ENCODE measurements at places on chromosomes 1 and 21. TPM values are rescaled to one million over a fixed set of nuclear protein-coding genes. Genes with fewer than 3 reads are reported as not detected.
A peak's percentile ranks its signal among the peaks of the same experiment; 100 is the strongest.

DNA sequence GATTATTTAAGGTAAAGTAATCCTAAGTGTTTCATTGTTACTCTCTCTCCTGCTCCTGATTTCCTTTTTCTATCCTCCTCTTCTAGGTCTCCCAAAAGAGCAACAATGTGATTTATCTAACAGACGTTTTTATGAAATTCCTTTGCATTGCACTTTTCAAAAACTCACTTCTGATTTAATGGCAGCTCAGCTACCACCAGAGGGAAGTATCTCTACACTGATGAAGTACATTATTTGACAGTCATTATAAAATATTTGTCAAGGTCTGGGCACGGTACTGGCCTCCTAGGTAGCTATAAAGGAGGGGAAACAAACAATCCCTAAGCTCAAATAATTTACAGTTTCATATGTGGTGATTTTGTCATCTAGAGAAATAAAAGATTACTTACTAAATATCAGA, 15.6 kb downstream of the TMPRSS15 start:
- DNase-seq = no peak

DNA sequence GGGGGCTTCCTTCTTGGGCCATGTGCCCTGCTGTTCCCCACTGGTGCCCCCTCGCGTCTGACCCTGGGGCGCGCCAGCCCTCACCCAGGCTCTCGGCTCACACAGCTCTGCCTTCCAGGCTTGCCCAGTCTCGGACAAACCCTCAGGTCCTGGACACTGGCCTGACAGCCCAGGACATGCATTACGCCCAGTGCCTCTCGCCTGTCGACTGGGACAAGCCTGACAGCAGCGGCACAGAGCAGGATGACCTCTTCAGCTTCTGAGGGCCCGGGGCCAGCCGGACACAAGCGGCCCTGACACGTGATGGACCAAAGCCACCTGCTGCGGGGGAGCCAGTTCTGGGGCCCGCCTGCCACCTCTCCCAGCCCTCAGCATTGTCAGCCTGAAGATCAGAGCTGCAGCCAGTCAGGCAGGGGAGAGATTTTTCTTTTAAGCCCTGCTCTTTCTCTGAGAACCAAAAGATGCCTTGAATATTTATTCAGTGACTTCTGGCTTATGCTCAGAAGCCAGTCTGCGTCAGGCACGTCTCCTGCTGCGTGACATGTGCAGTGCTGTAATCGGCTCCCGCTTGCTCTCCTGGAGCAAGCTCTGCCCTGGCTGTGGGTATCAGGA, 23.4 kb downstream of the LDLRAP1 start:
- DNase-seq = no peak

- no peak for DNase-seq
Observed at GRCh38 chr1:235018720-235019444, 109.8 kb downstream of the TOMM20 start.

GRCh38 chr1:226558036-226558650, 9.6 kb downstream of the STUM start:
- DNase-seq = no peak

GRCh38 chr1:30126848-30127247, 596.5 kb downstream of the MATN1 start:
- no peak for DNase-seq

Gene ANGPTL1
- 0.72 TPM for total RNA-seq

Gene SMIM1
- 12.1 TPM for total RNA-seq

DNA sequence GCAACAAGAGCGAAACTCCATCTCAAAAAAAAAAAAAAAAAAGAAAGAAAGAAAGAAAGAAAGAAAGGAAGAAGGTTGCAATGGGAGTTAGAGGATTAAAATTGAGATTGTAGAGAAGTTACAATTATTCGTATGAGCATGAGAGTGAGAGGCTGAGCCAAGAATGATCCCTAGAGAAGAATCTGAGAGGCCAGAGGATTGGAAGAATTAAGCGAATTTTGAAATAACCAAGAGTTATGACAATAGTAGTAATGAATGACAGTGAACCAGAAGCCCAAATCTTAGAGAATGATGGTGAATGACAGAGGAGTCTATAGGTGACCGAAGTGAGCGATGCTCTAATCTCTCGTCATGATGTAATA, 369 bp upstream of the ZYG11B start:
- no peak for DNase-seq

DNA sequence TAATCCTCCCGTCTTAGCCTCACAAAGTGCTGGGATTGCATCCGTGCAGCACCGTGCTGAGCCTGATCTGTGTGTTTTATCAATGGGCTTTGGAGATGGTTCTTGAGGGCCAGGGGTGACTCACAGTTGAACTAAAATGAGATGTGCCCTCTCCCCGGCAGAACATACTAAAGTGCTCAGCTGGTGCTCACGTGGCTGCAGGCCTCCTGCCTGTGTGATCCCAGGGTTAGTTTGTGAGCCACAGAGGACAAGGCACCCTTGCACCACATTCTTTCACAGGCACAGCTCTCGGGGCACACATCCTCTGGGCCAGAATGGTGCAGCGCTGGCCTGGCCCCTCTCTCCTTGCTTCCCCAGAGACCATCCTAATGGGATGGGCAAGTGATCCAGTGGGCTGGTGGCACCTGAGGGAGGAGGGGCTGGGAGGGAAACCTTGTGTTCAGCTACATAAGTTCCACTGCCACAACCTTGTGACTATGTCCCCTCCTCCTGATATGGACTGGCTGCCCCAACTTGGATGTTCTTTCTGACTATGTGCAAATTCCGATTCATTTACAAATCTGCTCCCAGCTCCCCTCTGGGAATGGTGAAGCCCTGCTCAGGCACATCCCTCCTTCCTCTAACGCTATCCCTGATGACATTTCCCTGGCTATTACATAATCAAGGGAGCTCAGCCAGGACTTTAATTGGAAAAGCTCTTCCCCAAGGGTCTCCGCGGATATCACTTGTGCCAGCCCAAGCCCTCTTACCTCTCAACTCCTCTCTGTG, 197.0 kb upstream of the EDN2 start:
- DNase-seq = no peak

DNA sequence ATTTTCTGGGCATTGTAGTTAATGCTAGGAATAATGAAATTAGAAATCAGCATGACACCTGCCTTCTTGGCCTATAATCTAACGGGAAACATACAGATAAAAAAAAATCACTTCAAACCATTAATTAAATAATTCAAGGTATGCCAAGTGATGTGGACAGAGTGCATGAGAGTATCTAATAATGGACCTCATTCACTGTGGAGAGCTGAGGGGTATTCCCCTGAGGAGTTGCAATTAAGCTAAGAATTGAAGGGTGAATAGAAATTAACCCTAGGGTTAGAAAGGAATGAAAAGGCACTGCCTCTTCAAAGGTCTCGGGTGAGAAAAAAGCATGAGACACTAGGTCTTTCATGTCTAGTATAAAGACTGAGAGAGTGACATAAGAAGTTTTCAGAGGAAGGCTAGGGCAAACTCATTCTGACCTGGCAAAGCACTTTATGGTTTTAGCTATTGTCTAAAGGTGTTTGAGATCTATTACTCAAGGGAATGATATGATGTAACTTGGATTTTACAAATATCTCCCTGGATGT, 466.1 kb downstream of the KCNT2 start:
- no peak for DNase-seq

DNA sequence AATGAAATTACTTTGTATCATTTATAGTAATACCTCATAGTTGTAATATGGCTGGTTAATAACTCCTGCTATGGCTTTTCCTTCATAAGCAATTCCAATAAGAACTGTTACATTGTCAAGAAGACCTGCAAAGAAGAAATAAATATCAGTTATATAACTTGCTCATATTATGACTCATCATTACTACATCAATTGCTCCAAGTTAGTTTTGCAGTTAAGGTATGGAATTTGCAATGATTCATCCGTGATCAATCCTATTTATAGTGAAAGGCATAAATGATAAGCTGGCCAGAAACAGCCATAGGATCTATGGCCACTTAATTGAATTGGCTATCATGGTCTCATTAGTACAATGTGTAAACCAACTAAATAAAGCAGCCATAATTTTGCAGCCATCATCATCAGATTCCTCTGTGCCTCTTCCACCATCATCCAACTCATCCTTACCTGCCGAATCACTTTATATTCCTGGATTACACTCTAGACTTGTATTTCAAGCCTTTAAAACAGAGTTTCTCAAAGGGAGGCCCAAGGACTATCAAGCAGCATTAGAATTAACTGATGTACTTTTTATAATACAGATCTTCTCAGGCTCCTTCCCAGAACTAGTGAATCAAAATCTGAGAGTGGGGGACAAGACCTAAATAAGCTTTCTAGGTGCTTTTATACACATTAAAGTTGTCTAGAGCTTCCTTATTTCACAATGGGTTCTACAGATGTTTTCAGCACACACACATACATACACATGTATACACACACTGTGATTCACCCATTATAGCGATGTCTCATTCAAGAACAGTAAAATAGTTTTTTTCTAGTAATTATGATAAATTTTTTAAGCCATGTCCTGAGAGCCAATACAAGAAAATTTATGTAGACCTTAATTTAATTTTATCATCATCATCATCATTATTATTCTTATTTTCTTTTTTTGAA, 21.2 kb upstream of the EPRS1 start:
- no peak for DNase-seq

DNA sequence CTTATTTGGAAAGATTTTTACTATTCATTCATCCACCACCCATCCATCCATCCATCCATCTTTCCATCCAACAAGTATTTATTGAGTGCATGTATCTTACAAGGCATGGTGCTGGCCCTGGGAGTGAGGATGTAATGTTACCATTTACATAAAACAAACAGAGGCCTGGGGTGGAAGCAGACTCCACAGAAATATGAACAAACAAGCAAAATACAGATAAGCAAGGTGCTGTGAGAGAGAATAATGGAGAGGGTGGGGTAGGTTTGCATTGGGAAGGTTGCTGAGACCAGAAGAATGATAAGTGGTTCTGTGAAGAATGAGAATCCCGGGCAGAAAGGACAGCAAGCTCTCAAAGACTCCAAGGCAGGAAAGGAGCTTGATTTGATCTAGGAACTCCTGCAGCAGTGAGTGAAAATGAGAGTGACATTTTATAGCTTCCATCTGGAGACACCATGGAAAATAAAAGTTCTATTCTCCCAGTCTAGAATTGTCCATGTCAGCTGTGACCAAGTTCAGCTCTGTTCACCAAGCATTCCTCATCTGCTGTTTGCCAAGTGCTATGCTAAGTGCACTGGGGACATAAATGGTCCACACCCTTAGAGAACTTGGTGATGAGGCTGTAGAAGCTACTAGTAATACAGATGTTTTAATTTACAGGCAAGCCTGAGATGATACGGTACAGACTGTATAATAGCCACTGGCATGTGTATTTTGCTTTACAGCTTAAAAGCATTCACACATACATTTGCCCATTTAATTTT, 75.3 kb downstream of the PEX14 start:
- DNase-seq = no peak

DNA sequence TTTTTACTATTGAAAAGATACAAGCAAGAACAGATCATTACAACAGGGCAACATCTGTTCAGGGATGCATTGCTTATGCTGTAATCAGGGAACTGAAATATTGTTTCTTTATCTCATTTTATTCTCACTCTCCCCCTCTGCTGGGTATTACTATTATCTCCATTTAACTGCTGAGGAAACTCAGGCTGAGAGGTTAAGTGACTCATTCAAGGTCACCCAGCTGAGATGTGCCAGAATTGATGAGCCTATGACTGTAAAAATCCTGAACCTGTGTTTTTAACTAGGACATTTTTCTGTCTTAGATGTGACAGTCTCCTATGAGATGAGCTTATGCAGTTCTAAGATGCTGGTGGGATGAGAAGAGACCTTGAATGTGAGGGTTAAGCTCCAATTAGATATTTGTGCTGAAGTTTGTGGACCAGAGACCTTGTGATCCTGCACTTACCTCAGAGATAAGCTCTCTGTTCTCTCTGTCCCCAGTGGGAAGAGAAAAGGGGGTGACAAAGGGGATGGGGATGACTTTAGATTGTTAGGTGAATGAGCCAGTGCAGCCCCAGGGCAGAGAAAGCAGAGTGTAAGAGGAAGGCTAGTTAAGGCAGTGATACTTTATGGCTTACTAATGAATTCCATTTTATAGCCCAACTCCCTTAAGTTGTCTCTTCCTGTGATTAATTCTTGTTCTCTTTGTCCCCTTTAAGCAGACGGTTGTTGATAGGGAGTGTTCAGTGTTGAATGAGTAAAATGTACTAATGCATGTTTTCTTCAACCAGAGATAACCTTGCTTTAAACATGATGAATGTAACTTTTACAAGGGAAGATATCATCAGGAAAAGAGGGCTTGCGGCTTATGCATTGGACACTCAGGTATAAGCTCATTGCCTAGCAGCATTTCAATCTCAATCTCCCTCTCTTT, 111.4 kb downstream of the HLX start:
- no peak for DNase-seq

Gene DNAJC28
- total RNA-seq = 3.1 TPM

Gene KANK4
- 34.3 TPM for total RNA-seq

- no peak for DNase-seq
Observed at GRCh38 chr1:197150336-197151005, 4.0 kb upstream of the ASPM start.

Gene CYYR1
- 20.8 TPM for total RNA-seq

GRCh38 chr1:169521226-169521625, 35.5 kb upstream of the SLC19A2 start:
- DNase-seq = no peak

DNA sequence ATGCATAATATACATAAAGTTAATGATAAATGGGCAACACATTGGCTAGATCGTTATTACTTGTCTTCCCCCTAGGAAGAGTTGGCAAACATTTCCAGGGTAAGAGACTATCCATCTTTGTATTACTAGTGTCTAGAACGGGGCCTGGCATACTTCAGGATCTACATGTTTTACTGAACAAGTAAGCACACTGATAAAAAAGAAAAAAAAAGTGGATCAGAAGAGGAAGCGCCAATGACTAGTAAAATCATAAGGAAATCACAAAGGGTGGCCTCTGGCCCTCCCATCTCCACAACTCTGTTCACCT, 482 bp downstream of the TM2D1 start:
- DNase-seq = no peak

Gene LCE2A
- not detected for total RNA-seq

DNA sequence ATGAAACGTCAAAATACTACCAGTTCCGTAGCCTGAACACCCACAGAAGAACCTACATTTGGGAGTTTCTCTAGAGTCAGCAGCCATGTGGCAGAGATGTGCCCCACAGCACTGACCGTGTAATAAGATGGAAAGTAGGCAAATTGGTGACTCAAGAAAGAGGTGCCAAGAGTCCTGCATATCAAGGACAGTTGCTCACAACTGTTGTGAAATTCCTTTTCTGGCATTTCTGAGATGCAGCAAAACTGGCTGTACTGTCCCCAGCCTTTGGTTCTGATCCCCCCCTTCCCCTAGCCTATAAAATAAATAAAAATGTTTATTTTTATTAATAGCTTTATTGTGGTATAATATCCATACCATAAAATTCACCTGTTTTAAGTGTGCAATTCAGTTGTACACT, 324.0 kb downstream of the PCP4 start:
- DNase-seq = no peak

- DNase-seq = peak; percentile 27
Observed at GRCh38 chr1:30417001-30417700, 306.2 kb downstream of the MATN1 start.

- no peak for DNase-seq
Observed at GRCh38 chr1:230916587-230917283, 48.4 kb upstream of the C1orf198 start.
